ENCODE measurements at places on chromosomes 3 and 15.
A peak's percentile ranks its signal among the peaks of the same experiment; 100 is the strongest.

GRCh38 chr3:177596816-177597271, 399.6 kb upstream of the TBL1XR1 start:
- DNase-seq = no peak

DNA sequence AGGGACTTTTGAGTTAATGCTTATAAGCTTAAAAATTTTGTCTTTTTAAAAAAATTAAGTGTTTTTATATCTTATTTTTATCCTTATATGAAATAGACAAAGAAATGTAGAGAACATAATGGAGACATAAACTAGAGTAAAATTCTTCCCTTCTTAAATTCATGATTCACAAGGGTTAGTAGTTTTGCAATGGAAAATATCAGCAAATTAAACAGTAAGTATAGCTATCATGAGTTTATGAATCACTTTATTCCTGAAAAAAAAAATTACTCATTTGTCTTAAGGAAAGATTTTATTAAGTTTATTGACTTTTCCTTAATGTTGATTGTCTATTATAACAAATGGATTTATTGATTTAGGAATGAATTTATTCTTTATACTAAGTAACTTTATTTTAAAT, 4.3 kb downstream of the ATP6V1A start:
- DNase-seq = no peak

- DNase-seq = peak; percentile 83
These were observed at the start of gene NMNAT3 for GRCh38 chr3:139677388-139678155. TSS of gene NMNAT3 (minus strand) at chr3:139677972. CDS start at chr3:139627724, 50,248 bp downstream.

- no peak for DNase-seq
These were observed 41.5 kb downstream of the ABHD17C start for GRCh38 chr15:80736560-80736959.

- DNase-seq = no peak
These were observed 83.8 kb downstream of the GADL1 start for GRCh38 chr3:30810625-30811024.

DNA sequence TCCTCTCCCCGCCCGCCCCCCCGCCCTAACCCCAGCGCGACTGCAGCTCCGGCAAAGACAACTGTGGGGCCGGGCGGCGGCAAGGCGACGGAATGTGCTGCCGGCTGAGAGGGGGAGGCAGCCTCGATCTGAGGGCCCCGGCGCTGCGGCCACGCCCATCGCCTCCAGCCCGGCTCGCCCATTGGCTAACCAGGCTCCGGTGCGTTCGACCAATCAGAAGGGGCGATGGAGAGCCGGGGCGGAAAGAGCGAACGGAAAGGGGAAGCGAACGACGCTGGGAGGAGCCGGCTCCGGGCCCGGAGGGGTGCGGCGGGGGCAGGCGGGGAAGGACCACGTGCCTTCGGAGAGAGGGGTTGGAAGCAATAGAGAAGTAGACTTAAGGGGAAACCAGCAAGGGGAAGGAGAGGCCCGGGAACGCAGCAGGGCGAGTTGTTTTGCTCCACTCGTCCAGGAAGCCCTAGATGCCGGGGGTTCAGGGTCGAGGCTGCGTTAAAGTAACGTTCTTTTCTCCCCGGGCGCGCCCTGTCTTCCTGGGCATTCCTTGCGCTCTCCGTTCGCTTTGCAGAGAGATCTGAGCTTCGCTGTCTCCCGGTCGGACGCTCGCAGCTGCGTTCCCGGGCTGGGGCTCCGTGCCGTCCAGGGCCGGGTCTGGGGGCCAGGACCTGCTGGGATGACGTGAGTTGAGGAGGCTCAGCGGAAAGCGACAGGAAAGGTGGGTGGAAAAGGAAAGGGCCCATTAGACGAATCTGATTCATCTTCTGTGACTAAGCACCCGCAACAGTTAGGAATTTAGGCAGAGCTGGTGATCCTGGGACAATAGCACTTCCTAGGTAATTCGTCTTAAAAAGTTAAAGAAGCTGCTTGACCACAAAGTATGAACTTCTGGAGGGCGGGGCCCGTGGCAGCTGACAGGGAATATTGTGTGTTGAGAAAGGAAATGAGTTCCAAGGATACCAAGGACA, at the start of gene KPNA4:
Gene KPNA4, minus strand, starts transcription at position 130 of the 962 bp plus-strand sequence. CDS start 289 bp downstream, outside the sequence.
- DNase-seq = peak; percentile 98
